ENCODE measurements at places on chromosomes 12 and 14.

DNA sequence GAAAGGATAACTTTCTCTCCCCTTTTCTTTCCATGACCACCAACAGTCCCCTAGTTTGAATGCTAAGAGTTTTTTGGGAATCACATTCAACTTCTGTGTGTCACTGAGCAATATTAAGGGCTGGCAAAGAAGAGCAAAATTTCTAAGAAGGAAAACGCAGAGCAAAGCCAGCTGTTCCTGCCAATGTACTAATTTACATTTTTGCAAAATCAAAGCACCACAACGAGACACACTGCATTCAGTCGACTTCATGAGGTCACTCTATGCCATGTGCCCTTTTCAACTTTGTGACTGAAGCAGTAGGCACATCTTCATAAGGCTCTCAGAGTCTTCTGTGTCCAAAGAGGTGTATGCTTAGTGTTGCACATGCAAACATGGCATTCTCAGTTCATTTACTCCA, 66.4 kb downstream of the PTPRR start:
- no peak for DNase-seq

- no peak for DNase-seq
These were observed 121.2 kb downstream of the GARIN6 start for GRCh38 chr12:99768758-99769157.

- no peak for DNase-seq
These were observed 16.8 kb downstream of the PLXNC1 start for GRCh38 chr12:94165138-94165537.

DNA sequence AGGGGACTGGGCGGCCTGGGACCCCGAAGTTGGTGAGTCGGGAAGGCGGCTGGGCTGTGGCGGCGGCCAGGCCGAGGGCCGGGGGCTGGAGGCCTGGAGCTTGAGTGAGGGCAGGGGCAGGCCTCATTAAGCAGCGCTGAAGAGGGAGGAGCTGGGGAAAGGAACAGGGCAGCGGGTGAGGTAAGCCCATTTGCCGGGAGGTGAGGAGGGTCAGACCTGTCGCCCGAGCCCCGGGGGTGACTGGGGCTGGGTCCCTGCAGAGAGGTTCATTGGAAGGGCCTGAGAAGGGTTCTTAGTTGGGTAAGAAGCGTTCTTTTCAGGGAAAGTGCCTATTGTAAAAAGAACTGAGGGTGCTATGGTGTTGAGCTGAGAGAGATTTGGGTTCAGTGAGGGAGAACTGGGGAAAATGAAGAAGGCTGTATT, 441 bp downstream of the RAB5B start:
- peak; percentile 62 for DNase-seq

- DNase-seq = no peak
These were observed at the start of gene SOX5 for GRCh38 chr12:23949348-23950209. SOX5 (minus strand) TSS chr12:23949670; CDS start chr12:23949601, 69 bp downstream.

Measured in colonic mucosa (tissue), 4 donors.